ENCODE measurements at places on chromosomes 1 and 21.

GRCh38 chr1:22364764-22365163 lies 86.9 kb upstream of the ZBTB40 start:
- DNase-seq = no peak

DNA sequence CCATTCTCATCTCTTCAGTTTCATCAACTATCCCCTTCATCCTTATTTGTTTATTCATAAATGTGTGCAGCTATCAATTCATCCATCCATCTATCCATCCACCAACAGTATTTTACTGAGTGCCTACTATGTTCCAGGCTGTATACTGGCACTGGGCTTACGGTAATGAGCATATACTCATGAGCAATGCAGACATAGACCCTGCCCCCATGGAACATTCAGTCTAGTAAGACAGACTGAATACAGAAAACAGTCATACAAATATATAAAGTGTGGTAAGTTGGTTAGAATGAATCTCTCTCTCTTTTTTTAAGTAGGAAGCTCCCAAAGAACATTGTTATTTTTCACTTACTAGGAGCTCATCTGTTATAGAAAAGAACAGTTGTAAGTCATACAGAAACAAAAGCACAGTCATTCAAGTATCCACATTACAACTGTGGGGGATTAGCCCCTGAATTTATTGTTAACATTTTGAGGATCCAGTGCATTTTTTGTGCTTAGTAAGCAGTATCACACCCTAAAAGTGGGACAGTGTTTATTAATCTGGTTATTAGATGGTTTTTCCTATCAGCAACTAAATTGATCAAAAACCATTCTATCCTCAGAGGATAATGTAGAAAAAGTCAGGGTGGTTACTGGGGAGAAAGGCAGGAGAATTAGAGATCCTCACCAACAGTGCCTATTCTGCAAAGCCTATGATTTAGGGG lies 3.6 kb downstream of the SLC16A4 start:
- no peak for DNase-seq

DNA sequence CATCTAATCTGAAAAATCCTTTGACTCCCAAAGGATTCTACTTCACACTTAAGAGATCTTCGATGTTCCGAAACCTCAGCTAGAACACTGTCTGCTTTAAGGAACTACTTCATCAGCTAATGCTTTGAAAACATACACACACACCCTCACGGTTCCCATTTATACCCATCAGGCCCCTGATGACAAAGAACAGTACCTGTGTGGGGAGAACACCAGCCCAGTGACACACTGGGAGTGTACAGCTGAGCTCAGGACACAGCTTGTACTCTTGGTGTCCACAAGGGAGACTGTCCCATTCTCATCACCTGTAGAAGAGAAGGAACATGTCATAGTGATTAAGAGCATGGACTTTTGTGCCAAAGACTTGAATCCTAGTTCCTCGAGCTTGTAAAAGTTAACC lies 6.6 kb downstream of the WDR77 start:
- no peak for DNase-seq

DNA sequence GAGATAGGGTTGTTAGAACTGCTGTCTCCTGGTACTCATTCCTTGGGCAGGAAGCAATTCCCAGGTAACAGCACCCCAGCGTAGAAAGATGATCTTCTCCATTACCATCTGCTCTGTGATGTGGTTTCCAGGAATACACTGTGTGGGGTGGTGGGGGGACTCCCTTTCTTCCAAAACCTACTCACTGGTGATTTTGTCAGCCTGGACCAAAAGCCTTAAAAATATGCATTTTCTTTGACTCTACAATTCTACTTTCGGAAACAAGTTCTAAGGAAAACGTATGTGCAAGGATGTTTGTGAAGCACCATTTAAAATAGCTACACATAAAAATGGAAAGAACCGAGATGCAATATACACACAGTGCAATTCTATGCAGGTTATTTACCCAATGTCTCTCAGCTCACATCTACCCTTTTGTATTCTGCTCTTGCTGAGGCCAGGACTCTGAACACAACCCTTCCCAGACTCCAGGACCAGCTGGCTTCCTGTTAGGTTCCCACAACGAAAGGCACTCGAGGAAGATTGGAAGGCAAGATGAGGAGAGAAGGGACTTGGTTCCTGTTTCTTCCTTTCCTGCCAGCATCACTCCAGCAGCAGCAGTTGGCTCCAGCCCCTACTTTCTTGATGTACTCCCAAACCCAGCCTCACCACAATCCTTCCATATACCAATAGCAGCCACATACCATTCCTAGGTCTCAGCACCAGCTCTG lies 33.0 kb upstream of the GJB5 start:
- no peak for DNase-seq
